ENCODE measurements at places on chromosomes 3 and 15.

GRCh38 chr3:95521396-95521795 lies 1293.0 kb upstream of the EPHA6 start:
- DNase-seq: no peak

GRCh38 chr3:72163809-72164634 lies 379.1 kb upstream of the PROK2 start:
- no peak for DNase-seq

DNA sequence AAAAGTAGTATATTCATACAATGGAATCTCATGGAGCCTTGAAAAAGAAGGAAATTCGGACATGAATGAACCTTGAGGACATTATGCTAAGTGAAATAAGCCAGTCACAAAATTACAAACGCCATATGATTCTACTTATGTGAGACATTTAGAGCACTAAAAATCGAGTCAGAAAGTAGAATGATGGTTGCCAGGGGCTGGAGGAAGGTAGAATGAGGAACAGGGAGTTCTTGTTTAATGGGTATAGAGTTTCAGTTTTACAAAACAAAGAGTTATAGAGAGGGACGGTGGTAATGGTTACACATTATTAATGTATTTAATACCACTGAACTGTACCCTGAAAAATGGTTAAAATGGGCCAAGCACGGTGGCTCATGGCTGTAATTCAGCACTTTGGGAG lies 19.5 kb downstream of the UBXN7 start:
- no peak for DNase-seq

GRCh38 chr3:64685331-64685799 lies 2.4 kb downstream of the ADAMTS9 start:
- DNase-seq: no peak

GRCh38 chr3:21750831-21751391 lies at the start of gene ZNF385D:
Gene ZNF385D (minus strand): TSS chr3:21751210. CDS start chr3:21750916, 294 bp downstream.
- DNase-seq: no peak

- DNase-seq: no peak
Measured at GRCh38 chr15:36880224-36880912, 220.0 kb downstream of the MEIS2 start.

- no peak for DNase-seq
Measured at GRCh38 chr15:84795186-84795585, 22.0 kb upstream of the ALPK3 start.

DNA sequence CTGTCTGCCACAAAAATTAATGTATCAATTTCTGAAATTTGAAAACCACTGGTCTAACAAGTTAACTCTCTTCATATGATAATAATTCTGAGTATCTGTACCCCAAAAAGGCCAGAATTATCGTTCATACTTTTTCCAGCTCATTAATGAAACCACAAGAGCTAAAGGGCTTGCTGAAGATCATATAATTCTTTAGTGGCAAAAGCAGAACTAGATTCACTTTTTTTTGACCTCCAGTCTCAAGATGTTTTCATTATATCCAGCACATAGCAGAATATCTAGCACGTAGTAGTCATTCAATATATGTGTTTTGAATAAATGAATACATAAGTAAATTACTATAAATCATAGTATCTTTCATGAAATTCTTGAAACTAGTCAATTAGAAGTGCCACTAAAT lies 246.7 kb upstream of the KCNH8 start:
- DNase-seq: no peak

DNA sequence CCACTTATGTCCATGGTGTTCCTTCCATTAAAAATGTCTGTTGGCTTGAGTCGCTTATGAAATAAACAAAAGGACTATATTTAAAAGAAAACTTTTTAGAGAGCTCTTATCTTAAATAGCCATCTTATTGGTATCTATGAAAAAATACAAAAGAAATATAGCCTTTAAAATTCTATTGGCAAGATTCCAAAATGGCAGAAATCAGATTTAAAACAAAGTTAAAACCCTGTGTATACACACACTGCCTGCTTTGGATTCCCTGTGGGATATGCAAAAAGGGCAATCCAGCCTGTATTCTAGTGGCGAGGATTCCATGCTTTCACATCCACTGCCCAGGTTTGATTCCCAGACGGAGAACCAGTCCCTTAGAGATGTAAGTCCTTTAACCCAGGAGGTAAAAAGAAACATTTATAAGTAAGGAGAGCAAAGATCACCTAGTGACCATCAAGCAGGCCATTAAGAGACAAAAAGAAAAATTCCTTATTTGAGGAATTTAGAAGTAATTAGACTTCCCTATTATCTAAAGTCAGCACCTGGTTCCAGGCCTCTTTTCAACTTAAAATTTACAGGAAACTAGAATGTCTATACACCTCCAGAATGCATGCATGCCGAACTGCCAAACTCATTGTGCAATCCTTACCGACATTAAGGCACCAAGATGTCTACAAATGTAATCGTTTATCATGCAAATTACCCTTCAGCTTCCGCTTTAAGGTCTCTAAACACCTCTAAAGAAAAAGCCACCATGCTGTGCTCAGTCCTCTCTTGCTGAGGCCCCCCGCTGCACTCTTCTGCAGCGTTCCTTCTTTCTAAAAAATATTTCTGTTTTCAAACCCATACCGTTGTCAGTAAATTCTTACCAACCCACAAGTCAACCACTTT lies 69.6 kb upstream of the STRIT1 start:
- no peak for DNase-seq

DNA sequence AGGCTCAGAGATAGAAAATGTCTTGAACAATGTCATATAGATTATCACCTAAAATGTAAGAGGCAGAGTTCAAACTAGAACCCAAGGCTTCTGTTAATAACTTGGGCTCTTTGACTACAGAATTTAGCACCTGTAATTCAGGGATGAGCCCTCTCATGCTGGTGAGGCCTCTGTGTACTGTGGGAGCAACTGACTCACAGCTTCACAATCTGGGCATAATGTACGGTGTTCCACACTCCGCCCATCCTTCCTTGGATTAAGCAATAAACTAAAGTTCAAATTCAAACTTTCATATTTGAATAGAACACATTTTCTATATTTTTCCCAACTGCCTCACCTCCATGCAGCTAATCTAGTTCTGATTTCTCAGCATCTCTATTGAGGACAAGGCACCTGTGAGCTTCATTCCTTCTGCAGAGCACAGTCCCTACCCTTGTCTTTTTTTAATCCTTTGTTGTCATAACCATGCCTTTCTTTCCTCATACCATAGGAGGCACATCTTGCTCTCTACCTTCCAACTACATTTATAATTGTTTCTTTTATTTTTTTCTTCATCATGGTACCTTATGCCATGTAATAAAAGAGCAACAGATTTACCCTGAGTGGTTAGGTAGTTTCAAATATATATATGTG lies 392.1 kb downstream of the NLGN1 start:
- DNase-seq: no peak

GRCh38 chr3:45758871-45759270 lies 37.5 kb downstream of the SLC6A20 start:
- no peak for DNase-seq

DNA sequence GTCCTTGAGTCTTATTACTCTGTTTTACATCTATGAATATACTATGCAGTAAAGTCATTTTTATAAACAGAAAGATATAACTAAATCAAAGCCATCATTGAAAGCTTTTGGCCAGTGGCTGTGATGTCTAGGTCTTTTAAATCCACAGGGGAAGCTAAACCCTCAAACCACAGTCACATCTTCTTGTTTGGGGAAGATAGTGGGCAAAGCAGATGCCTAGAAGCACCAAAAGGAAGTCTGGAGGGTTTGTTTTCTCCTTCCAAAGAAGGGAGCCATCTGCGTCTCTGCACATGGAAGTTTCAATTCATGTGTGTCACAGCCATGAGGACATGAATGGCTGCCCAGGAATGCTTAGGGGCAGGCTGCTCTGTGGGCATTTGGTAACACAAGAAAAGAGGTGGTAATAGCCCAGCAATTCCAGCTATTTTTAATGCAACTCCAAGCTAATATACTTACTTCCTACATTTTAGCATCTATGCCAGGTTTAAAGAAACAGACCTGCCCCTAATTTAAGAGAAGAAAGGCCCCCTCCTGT lies 322.2 kb downstream of the SLC9A9 start:
- no peak for DNase-seq

DNA sequence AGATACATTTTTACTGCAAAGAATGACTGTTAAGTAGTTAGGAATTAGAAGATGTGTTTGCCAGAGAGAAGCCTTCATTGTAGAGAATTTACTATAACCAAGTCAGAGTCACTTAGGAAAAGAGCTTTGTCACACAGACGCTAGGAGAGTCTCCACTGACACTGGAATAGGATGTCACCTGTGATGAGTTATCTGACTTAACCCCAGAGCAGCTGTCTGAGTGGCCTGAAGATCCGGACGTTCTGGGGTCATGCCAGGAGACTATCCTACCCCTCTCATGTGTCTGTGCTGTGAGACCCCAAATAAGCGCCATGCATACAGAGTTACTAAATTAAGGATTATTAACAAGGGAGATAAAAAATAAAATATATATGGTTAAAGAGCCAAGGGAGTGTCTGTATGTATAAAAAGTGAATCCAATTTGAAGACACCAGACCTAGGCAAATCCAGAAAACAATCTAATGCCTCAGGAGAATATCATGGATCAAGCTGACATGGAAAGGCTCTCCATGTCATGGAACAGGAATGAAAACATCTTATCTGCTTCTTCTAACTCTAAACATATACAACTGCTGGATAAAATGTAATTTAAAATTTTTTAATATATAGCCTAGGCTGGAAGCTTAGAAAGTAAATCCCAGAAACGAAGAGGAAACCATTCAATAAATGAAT lies 43.5 kb downstream of the ITGB5 start:
- DNase-seq: no peak

DNA sequence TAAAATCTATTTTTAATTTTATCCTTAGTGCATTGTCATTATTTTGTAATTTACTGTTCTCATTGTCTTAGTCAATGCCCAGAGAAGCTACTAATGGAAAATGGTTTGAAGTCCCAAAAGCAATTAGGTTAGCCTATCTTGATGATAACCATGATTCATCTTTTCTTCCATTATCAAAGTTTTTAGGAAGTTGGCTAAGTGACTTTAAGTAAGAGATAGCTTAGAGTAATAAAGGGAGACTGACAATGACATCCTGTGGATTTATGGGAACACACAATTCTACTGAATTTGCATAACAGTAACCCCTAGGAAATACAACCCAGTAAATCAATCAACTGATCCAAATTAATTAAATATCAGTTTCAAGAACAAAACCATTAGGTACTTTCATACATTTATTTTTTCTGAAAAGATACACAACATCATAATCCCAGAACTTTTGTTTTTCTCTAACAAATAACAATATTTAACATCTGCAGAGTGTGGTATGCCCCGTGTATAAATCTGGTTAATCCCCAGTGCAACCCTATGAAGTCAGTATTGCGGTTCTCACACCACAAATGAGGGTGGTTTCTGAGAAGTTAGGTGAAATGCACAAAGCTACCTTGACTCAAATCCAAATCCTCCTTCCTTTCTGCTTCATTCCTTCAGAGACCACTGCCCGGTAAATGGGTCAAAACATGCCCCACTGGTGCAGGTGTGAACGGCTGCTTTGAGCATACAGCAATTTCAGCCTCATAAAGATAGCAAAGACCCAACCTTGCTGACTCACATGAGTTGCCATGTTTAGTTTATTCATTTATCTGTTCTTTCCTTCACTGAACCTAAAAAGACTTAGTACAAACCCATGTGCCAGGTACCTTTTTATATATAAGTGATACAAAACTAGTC lies 202.1 kb downstream of the TBL1XR1 start:
- no peak for DNase-seq

GRCh38 chr15:72456684-72457083 lies 17.4 kb upstream of the ARIH1 start:
- no peak for DNase-seq

DNA sequence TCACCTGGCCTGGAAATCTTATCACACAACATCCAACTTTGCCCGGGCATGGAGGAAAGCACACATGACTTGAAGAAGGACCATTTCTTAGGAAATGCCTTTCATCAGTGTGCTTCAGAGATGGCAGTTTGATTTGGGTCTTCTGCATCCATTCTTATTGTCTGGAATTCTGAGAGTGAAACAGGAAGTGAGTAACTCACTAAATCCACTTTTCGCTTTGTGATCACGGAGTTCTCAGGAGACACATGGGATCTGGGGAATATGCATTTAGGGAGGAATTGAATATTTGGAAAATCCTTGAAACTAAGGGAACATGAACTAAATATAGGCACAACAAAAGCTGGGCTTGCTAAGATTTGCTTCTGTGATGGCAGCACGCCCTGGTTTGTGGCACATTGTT lies 212.5 kb upstream of the FEZF2 start:
- DNase-seq: no peak

DNA sequence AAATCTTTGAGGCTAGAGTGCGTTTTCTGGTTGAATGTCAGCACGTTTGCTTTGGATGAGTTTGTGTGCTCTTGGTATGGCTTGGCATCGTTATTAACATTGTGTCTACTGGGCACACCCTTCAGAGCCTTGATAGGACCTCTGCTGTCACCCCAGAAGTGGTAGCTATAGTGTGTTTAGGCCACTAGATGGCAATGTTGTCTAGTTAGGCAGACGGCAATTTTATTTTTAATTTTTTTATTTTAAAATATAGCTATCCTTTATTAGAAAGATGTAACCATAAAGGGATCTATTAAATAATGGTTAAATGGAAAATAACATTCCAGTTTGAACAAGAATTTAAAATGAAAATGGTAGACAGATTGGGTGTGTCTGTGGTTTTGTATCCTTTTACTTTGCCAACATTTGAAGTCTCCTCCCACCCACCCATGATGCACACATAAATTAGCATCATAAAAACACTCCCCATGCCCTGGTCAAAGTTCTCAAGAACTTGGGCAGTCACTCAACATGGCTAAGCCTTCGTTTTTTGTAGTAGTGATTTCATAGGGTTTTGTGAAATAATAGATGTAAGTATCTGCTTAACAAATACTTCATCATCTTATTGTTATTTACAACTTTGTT lies 200.7 kb downstream of the KCNH8 start:
- DNase-seq: no peak

GRCh38 chr15:73897441-73898261 lies 24.3 kb downstream of the TBC1D21 start:
- DNase-seq: no peak

Data from stimulated activated CD8-positive, alpha-beta memory T cell treated with anti-CD3 and anti-CD28 coated beads, Interleukin-7, amount 100 ng/mL, for 4 hours (primary cell).